ENCODE measurements at places on chromosomes 7 and 10.

DNA sequence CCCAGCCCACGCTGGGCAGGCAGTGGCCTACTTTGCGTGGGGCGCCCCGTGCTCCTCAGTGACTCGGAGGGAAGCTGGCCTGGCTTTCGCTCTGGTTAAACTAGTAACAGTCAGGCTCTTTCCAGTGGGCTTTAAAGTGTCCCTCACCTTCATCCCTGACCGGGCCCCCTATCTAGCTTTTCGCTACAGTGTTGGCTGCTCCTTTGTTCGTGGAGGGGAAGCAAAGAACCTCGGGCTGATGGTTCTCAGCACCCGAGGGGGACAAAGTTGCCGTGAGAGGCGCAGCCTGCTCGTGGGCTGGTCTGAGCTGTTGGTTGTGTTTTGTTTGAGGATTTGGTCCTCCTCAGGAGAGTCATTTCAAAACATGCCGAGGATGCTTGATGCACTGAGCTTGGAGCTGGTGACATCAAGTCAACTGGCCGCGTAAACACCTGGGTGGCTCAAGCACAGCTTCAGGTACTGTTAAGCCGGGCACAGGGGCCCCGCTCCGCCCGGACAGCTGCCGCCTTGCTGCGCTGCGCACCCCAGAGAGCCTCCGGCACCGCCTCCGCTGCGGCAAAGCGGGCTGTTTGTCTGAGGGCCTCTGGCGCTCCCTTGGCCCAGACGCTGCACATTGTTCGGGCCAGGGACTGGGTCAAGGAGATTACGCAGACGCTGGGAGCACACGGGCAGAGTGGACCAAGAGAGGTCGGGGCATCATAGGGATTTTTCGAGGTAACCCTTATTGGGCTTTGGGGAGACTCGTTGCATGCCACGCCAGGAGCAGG is 1.6 kb downstream of the DLX6 start:
- DNase-seq = no peak

GRCh38 chr7:46916581-46916980 is 665.3 kb downstream of the TNS3 start:
- DNase-seq = no peak

DNA sequence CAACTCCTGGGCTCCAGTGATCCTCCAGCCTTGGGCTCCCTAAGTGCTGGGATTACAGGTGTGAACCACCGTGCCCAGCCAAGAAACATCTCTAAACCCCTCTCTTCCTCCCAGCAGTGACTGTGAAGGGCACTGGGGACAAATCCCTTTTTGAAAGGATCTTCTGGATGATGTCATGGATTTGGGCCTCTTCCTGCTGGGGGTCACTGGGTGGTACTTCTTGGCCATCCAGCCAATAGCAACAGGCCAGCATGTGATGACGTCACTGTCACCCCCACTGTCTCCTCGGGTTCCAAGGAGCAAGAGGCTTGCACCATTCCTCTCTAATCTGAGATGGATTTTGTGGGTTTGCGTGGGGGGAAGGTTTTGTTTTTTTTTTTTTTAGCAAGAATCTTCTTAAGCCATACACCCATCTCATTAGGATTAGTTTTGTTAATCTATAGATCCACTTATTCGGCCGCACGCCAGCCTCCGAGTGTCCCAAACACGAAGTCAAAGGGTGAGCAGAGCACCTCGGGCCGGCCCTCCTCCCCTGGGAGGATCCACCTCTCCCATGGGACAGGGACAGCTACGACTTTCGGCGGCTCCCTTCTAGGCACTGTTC is 29.4 kb upstream of the TNRC18 start:
- DNase-seq = no peak

DNA sequence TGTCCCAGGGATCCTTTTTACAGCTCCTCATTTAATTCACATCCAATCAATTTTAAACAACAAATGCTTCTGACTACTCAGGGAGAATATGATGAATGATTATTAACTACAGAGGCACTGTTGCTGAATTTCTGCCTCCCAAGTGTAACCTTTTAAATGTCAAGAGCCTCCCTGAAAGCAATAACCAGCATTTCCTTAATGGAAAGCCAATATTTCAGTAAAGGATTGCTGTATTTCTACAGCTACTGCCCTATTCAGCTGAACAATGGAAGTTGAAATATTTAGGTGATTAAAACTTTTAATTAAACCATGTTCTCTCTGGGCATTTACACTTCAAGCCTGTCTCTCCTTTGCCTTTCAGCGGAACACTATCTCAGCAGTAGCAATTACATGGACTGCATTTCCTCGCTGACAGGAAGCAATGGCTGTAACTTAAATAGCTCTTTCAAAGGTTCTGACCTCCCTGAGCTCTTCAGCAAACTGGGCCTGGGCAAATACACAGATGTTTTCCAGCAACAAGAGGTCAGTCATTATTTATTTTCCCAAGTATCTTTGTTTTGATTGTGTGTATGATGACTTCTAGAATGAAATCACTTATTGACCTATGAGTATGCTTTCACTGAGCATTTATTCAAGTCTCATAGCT is 304.7 kb downstream of the BICC1 start:
- DNase-seq = no peak

DNA sequence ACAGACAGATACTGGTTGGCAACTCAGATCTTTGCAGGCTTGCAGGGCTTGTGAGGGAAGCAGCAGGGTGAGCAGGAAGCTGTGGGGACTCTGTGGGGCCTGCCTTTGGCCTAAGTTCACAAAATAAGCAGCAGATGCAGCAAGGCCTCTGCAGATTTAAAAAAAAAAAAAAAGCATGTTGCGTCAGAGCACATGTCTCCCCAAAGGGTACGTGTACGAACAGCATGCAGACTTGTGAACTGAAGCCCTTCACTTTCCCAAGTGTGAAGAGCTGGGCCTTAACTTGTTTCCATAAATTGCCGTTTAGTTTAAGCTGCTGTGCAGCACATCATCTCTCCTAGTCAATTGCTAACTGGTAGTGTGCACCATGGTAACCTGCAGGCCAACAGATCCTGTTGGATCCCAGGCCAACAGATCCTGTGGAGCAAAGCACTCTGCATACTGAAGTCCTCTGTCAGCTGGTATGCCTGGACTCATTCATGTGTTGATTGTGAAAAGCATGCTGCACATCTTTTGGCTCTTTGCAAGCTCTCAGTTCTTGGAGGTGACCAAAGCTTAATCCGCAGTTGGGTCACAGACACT is 10.8 kb upstream of the XPNPEP1 start:
- no peak for DNase-seq

DNA sequence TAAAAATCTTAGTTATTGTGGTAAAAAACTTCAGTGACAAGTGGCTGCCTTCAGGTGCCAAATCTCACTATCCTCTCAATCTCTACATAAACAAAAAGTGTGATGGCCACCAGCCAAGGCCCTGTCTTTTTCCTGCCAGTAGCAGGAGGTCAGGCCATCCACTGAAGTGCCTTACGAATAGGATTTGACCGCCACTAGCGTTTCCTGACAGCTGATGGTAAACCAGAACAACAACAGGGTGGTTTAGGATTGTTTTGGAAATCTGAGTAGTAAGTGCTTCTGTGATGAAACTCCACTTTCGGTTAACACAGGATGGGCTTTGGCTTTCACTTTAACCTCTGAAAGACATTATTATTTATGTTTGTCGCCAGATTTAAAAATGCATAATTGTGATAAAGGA is 55.7 kb upstream of the OGDHL start:
- no peak for DNase-seq

DNA sequence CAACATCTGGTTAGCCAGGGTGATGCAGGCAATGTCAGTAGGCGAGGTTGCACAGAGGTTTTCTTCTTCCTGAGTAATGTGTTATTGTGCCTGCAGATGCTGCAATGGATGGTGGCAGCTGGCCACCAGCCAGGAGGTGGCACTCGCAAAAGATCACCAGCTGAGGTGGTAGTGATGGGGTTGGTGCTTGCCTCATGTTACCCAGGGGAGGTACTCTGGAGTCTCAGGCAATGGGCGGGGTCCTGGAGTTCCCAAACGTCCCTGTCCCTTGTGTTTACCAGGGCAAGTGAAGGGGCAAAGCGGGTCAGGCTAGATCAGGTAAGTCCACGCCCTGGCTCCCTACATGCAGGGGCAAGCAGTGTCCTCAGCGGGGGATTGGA is 21.1 kb downstream of the CLRN3 start:
- no peak for DNase-seq

DNA sequence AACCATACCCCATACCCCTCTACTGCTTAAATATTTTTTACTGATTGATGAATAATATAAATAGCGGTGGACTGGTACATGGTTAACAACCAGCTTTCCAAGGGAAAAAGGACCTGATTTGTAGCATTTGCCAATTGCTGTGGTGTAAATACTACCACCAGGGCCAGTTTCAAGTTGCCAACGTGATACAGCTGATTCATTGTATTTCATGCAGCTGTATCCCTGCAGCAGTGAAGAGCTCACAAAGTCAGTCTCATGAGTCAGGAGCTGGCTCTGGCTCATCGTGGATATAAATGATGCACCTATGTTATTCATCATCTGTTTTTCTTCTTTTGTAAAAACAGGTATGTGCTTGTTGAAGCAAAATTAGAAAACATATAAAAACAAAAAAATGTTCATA is 15.2 kb downstream of the CALML5 start:
- no peak for DNase-seq

- DNase-seq = no peak
Observed at GRCh38 chr10:6530211-6530840, 49.8 kb downstream of the PRKCQ start.

DNA sequence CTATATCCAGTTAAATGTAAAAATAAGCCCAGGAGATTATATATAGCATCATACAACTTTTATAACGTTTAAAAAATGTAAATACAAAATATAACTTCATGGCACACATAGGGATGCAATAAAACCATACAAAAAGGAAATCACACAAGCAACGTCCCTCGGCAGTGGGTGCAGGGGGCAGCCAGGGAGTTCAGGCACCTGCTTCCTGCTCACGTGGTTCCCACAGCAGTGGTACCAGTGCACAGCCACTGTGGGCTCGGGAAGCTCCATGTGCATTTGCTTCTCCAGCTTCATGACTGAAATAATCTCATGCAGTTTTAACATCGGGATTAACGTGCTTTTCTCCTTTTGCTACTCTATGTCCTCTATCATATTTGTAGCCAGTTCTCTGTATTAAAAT is 255.5 kb upstream of the CXCL12 start:
- no peak for DNase-seq

DNA sequence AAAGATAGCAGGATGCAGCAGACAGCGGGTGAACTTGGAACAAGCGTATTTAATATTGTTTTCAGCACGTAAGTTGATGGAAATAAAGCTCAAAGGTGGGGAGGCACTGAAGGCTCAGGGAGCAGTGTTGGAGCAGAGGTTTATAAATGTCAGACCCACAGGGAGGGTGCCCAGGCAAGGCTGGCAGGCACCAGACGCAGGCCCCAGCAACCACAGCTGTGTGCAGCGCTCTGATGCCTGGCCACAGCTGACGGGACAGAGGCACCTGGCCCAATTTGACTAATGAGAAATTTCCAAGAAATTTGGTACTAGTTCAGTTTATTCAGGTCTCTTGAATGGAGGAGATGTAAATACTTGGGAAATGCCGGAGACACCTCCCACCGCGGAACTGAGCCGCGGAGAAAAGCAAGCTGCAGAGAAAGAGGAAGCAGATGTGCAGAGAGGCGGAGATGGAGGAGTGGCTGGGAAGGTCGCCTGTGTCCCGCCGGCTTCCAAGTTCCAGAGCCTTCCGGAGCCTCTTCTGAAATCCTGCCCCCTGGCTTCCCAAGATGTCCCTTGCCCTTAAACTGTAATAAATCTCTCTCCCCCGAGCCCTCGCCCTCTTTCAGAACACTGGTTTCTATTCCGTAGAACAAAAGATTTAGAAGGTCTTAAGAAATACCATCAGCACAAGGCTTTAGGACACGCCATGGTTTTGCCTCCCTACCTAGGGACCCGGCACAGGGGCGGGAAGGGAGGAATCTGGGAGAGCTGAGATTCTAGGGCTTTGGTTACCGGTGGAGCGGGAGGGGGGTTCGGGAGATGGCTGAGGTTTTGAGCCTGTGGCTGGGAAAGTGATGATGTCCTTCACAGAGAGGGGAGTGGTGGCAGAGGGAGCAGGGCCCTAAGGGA is 38.4 kb upstream of the PLXNA4 start:
- DNase-seq = peak; percentile 13

DNA sequence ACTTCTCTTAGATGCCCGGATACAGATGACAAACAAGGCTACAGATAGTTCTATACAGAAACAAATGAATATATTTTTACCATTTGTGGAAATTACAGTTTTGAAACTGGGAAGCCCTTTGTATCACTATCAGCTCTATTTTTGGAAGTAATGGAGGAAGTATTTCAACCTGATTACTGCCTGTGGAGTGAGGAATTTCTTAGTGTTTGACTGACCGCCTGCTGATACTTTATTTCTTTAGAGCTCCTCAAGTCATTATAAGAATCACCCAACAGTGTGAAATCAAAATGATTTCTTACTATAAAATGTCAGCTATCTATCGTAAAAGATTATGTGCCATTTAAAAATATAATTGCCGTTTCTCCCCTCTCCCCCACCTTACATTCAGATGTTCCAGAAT is 290.9 kb downstream of the SDK1 start:
- DNase-seq = no peak

DNA sequence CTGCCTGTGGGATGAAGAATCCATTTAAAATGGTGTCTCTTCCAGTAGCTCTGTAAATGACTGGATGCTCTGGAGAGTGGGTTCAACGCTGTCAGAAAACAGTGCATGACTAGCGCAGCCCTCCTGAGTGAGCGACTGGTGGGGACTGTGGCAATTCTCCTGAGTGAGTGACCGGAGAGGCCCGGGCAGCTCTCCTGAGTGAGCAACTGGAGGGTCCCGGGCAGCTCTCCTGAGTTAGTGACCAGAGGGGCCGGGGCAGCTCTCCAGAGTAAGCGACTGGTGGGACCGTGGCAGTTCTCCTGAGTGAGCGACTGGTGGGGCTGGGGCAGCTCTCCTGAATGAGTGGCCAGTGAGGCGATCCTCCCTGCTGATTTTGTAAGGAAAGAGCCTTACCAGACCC is 85.5 kb downstream of the WDR37 start:
- no peak for DNase-seq

DNA sequence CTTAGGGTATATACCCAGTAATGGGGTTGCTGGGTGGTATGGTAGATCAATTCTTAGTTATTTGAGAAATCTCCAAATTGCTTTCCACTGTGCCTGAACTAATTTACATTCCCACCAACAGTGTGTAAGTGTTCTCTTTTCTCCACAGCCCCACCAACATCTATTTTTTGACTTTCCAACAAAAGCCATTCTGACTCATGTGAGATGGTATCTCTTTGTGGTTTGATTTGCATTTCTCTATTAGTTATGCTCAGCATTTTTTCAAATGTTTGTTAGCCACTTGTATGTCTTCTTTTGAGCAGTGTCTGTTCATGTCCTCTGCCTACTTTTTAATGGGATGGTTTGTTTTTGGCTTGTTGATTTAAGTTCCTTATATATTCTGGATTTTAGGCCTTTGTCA is 66.4 kb downstream of the MGAM2 start:
- DNase-seq = no peak
